Cardiac muscle cell (in vitro differentiated cells and primary cell): ENCODE measurements at places on chromosomes 5 and 9. TPM values are rescaled to one million over a fixed set of nuclear protein-coding genes. Genes with fewer than 3 reads are reported as not detected.

- no peak overlapping the region for H3K4me3 ChIP-seq
- no peaks in the 10 kb centered on the region for H3K4me1 ChIP-seq
- H3K27me3 ChIP-seq = peaks cover 47% of the 10 kb centered on the region
- no peak overlapping the region for H3K27ac ChIP-seq
- H3K36me3 ChIP-seq = no peaks in the 10 kb centered on the region
Measured at GRCh38 chr5:137501226-137501625, 2.1 kb upstream of the SPOCK1 start.

DNA sequence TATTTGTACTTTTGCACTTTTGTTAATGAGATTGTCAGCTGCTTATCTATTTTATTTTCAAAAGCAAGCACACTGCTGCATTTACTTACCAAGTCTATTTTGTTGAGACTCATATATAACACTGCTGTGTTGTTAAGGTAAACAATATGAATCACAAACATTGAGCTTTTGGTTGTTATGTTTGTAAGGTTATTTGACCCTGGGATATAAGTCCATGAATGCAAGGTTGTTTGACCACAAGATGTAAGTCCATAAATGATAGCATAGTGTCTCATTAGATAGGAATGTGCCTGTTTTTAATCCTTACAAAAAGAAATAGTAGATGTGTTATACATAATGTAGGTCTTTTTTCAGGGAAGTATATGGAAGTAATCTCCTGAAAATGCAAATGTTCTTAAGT, 845.9 kb downstream of the CDH9 start:
- H3K4me3 ChIP-seq = no peak overlapping the region
- no peaks in the 10 kb centered on the region for H3K4me1 ChIP-seq
- no peaks in the 10 kb centered on the region for H3K36me3 ChIP-seq
- H3K27ac ChIP-seq = no peak overlapping the region
- DNase-seq = no peak
- H3K27me3 ChIP-seq = no peaks in the 10 kb centered on the region

DNA sequence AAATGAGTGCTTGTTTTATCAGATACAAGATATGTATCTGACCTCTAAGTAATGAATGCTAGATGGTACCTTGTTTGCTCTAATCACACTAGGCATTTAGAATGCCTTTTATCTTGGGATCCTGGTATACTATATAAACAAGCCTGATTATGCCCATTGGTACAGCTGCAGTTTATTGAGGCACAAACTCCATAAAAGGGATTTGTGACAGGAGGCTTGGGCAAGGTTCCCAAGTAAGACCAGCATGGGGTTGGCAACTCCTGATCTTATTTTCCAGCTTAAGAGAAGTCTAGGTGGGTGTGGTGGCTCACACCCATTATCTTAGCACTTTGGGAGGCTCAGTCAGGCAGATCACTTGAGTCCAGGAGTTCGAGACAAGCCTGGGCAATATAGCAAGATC, 93.9 kb upstream of the DMRT1 start:
- no peak for DNase-seq
- H3K27ac ChIP-seq = no peak overlapping the region
- H3K4me3 ChIP-seq = no peak overlapping the region

DNA sequence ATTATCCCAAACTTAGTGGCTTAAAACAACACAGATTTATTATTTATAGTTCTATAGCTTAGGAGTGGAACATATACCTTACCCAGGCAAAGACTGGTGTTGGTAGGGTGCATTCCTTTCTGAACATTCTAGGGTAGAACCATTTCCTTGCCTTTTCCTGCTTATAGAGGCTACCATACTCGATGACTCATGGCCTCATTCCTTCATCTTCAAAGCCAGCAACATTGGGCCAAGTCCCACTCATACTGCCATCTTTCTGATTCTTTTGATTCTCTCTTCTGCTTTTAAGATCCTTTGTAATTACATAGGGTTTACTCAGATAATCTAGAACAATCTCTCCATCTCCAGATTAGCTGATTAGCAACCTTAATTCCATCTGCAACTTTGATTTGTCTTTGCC, 452.7 kb upstream of the KLF4 start:
- no peak overlapping the region for H3K4me3 ChIP-seq
- H3K36me3 ChIP-seq = no peaks in the 10 kb centered on the region
- no peak overlapping the region for H3K27ac ChIP-seq
- DNase-seq = no peak
- no peaks in the 10 kb centered on the region for H3K27me3 ChIP-seq

Gene GABRB2
- 3.3 and 3.6 TPM in 2 replicates for polyA plus RNA-seq
